ENCODE measurements at places on chromosomes 13 and 19.

DNA sequence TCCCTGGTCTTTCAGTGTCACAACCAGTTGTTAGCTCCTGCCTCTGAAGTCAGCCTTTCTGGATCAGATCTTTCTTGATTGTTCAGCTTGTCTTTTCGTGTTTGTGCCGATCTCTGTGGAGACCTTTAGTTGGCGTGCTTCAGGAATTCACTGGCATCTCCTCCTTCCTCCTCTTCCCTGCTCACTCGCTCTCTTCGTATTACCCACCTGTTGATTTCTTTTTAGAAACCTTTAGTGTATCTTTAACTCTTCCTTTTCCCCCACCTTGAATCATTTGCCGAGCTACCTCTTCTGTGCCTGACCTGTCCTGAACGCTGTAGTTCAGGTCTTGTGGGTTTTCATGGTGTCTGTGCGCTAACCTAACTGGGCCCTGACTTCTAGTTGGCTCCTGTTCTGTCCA lies 64.0 kb upstream of the TEX29 start:
- H3K36me3 ChIP-seq, result peaks cover 7% of the 10 kb centered on the region
- H3K4me1 ChIP-seq, result peaks cover 30% of the 10 kb centered on the region
- H3K27me3 ChIP-seq, result no peaks in the 10 kb centered on the region
- H3K4me3 ChIP-seq, result no peak overlapping the region
- DNase-seq, result no peak
- no peak overlapping the region for H3K27ac ChIP-seq

DNA sequence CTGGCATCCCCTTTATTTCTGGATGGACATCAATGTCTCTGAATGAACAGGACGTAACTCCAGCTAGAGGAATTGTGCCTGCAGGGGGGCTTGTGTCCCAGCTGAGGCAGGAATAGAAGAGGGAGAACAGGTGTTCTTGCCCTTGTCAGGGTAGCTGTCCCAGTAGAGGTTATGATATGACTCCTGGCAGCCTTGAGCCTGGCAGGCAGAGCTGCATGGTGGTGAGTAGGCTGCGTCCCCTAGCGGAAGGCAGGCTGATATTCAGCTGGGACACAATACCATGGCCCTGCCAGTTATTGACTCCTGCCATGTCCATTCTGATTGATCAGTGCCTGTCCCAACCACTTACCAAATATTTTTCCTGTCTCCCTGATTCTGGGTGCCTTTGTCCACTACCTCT lies 197.2 kb downstream of the RAP2A start:
- no peaks in the 10 kb centered on the region for H3K4me1 ChIP-seq
- no peak for DNase-seq
- no peak overlapping the region for H3K27ac ChIP-seq

DNA sequence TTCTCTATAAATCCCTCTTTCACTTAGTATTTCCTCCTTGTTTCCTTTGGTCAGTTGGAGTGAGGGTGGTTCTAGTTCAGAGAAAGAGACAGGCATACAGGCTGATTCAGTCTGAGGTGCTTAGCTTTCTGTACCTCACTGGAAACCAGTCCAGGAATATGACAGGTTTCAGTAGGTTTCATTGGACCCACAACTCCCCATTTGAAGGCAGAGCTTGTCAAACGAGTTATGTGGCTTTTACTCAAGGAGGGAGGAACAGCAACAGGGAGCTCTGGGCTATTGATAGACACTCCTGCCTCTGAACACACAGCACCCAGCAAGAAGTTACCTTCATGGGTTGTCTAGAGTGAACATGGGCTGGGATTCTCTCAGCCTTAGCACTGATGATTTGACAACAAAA lies 14.5 kb downstream of the ACTN4 start:
- no peak overlapping the region for H3K4me3 ChIP-seq
- peaks cover 85% of the 10 kb centered on the region for H3K4me1 ChIP-seq
- H3K27ac ChIP-seq, result no peak overlapping the region
- H3K27me3 ChIP-seq, result no peaks in the 10 kb centered on the region

DNA sequence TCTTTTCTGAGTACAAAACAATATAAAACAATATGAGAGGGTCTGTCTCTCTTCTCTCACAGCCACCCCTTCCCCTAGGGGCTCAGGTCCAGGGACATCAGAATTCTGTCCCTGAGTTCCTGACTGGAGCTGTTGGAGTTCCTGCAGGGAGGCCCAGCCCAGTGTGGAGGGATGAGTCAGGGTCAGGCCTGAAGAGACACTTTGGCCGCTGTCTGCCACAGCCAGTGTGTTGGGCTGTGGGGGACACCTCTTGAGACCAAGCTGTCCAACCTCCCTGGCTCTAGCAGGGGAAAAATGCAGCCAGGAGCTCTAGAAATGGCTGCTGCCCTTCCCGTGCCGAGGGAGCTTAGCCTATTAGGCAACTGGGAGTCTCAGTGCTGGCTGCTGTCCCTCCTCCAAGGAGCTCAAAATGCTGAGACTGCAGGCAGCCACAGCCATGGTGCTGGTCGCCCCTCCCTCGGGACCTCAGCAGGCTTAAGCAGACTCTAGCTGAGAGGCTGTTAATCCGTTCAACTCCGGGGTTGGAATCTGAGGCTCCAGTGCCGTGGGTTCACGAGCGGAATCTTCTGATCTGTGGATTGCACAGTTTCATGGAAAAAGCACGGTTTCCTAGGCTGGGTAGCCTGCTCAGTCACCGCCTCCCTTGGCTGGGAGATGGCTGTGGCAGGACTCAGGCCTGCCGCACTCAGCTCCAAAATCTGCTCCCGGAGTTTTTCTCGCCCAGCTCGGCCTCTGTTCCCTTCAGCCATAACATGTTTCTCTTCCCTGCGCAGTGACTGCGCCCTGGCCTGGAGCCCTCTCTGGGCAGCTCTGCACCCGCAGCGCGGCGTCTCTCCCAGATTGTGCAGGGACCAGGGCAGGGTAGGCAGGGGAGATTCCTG lies 3.8 kb upstream of the ZNF626 start:
- no peak for DNase-seq
- no peak overlapping the region for H3K27ac ChIP-seq
- H3K4me1 ChIP-seq, result peaks cover 5% of the 10 kb centered on the region
- H3K4me3 ChIP-seq, result no peak overlapping the region
- no peaks in the 10 kb centered on the region for H3K27me3 ChIP-seq

- H3K27me3 ChIP-seq, result no peaks in the 10 kb centered on the region
- no peak overlapping the region for H3K27ac ChIP-seq
- H3K4me1 ChIP-seq, result peaks cover 5% of the 10 kb centered on the region
- DNase-seq, result no peak
These were observed 16.0 kb upstream of the EIF3G start for GRCh38 chr19:10135551-10136334.

GRCh38 chr19:17686023-17686521 lies 2.1 kb downstream of the UNC13A start:
- no peak overlapping the region for H3K4me3 ChIP-seq
- peaks cover 20% of the 10 kb centered on the region for H3K4me1 ChIP-seq
- no peak for DNase-seq
- no peak overlapping the region for H3K27ac ChIP-seq
- H3K36me3 ChIP-seq, result peaks cover 1% of the 10 kb centered on the region

DNA sequence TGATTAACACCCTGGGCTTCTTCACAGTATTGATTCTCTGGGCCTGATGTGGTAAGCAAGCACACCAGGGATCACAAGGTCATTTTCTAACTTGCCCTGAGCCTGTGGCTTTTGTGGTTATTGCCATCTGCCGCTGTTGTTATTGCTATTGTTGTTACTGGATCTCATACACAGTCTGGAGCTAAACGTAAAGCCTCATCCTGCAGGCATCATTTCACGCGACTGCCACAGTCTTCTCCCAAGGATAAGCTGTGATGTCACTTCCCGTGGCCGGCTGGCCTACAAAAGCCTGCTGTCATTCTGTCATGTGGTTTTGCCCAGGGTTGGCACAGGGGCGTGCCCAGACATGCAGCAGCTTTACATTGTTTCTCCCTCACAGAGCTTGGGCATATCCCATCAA lies 154.0 kb upstream of the GPR12 start:
- no peak overlapping the region for H3K27ac ChIP-seq
- no peak for DNase-seq
- no peak overlapping the region for H3K4me3 ChIP-seq
- peaks cover 9% of the 10 kb centered on the region for H3K4me1 ChIP-seq
